ENCODE measurements at places on chromosomes 7 and 10. TPM values are rescaled to one million over a fixed set of nuclear protein-coding genes. Genes with fewer than 3 reads are reported as not detected.

Gene GIMAP8
- total RNA-seq, result 11.5 TPM

GRCh38 chr10:13056456-13057077 lies 43.4 kb upstream of the OPTN start:
- H3K27me3 ChIP-seq, result no peaks in the 10 kb centered on the region
- no peaks in the 10 kb centered on the region for H3K36me3 ChIP-seq
- H3K4me1 ChIP-seq, result no peaks in the 10 kb centered on the region
- H3K27ac ChIP-seq, result no peak overlapping the region

DNA sequence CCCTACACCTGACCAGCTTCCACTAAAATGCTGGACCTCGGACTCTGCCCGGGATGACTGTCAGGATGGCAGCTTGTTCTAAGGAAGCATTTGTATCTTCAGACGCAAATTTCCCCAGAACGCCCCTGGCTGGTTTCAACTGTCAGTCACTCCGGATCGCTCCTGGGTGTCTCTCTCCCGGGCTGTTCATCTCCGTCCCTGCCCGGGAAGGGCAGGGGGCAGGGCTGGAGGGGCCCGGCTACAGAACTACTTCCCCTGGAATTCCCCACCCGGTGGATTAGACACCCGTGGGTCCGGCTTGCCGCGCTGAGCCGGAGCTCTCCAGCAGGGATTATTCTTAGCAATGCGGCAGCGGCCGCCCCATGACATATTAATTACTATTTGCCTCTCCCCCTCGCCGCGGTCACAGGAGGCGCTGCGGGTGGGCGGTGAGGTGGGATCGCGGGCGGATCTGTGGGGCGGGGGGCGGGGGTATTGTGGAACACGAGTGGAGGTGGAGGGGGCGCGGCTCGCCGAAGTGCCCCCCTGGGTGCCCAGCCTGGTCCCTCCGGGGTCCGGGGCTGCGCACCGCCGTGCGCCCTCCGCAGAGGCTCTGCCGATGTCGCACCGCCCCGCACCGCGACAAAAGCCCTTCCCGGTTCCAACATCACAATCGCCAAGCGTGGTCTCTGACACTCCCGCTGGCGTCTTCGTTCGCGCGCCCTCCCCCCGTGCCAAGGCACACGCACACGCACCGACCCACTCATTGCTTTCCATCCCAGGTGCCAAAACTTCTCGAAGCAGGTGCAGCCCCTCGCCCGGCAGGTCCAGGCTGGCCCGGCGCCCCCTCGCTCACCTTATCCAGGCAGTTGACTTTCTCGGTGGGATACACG lies 276.1 kb upstream of the NEBL start:
- no peaks in the 10 kb centered on the region for H3K27me3 ChIP-seq
- no peaks in the 10 kb centered on the region for H3K36me3 ChIP-seq
- H3K27ac ChIP-seq, result peak overlapping the region; percentile 94
- peak overlapping the region; percentile 44 for H3K4me3 ChIP-seq
- H3K4me1 ChIP-seq, result no peaks in the 10 kb centered on the region

DNA sequence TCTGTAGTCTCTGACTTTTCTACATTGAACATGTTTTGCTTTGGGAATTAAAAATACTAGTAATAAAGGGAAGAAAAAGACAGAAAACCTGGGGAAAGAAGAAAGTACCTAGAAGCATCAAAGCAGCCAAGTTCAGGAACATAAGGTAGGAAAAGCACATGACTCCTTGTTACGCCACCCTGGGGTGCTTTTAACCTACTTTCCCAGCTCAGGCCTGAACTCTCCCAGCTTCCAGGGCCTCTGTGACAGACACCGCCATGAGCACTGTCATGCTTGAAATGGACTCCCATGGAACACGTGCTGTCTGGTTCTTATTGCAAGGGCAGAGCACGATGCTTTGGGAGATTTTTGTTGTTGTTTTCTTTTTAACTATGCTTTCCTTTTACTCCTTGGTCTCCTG lies 11.4 kb downstream of the ACTR1A start:
- no peak overlapping the region for H3K4me3 ChIP-seq
- H3K27me3 ChIP-seq, result no peaks in the 10 kb centered on the region
- H3K36me3 ChIP-seq, result no peaks in the 10 kb centered on the region
- H3K4me1 ChIP-seq, result no peaks in the 10 kb centered on the region
- H3K27ac ChIP-seq, result no peak overlapping the region
- no peak for DNase-seq

DNA sequence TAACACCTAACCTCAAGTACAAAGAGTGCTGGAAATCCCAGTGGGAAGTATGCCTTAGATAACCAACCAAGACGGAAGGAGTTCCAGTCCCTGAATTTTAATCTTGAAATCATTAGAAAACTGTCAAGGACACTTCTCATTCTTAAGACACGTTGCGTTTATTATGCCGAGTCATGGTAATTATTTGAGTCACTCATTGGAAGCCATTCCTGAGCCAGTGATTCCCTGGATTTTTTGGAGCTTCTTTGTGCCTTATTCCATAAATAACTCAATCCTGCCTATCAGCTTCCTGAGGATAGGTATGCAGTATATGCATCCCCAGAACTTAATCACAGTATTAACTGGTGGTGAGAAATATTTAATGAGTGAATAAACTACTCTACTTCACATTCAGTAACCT lies 77.4 kb downstream of the PPP1R17 start:
- no peak overlapping the region for H3K27ac ChIP-seq
- no peak overlapping the region for H3K4me3 ChIP-seq
- H3K27me3 ChIP-seq, result no peaks in the 10 kb centered on the region

All from breast epithelium (tissue), 4 donors.